Uterine smooth muscle cell (primary cell): ENCODE measurements at places on chromosomes 2 and 18. TPM values are rescaled to one million over a fixed set of nuclear protein-coding genes. Genes with fewer than 3 reads are reported as not detected.

DSG1 gene
- total RNA-seq = not detected in 2 replicates

SKA1 gene
- total RNA-seq = 9.9 and 24.3 TPM in 2 replicates

GPR45 gene
- total RNA-seq = not detected in 2 replicates

TSPYL6 gene
- total RNA-seq = not detected in 2 replicates

SERPINB13 gene
- not detected in 2 replicates for total RNA-seq

MYL1 gene
- not detected in 2 replicates for total RNA-seq

FOXD4L1 gene
- total RNA-seq = 0.12 TPM in 1 of 2 replicates, not detected in the other
